ENCODE measurements at places on chromosomes 5 and 9. TPM values are rescaled to one million over a fixed set of nuclear protein-coding genes. Genes with fewer than 3 reads are reported as not detected.

NIPAL4 gene
- total RNA-seq: 0.87 TPM

CCDC171 gene
- total RNA-seq: 4.5 TPM

MLANA gene
- not detected for total RNA-seq

SLC36A3 gene
- total RNA-seq: not detected

PAPPA gene
- 23.5 TPM for total RNA-seq

MRPS27 gene
- 87.8 TPM for total RNA-seq

LMX1B gene
- not detected for total RNA-seq

SMIM15 gene
- 86.7 TPM for total RNA-seq

OBP2B gene
- not detected for total RNA-seq

CHD1 gene
- total RNA-seq: 83.9 TPM

DND1 gene
- total RNA-seq: 0.33 TPM

IL31RA gene
- 1.2 TPM for total RNA-seq
